Skin of body (tissue), 3 donors: ENCODE measurements at places on chromosomes 6 and 20. TPM values are rescaled to one million over a fixed set of nuclear protein-coding genes. Genes with fewer than 3 reads are reported as not detected.

The RBM24 gene
- total RNA-seq = 25.8 TPM

The FKBP1C gene
- total RNA-seq = not detected

DNA sequence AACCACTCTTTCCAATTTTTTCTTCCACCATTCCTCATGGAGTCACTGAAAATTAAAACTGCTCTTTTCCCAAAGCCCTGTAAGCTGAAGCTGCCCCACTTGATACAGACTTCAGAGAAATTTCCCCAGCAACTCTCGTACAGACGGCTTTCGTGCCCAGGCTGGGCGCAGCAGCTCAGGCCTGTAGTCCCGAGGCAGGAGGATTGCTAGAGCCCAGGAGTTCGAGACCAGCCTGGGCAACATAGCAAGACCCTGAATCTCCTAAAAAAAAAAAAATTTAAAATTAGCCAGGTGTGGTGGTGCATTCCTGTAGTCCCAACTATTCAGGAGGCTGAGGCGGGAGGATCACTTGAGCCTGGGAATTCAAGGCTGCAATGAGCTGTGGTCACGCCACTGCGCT lies 6.6 kb downstream of the PPDPF start:
- DNase-seq = no peak

DNA sequence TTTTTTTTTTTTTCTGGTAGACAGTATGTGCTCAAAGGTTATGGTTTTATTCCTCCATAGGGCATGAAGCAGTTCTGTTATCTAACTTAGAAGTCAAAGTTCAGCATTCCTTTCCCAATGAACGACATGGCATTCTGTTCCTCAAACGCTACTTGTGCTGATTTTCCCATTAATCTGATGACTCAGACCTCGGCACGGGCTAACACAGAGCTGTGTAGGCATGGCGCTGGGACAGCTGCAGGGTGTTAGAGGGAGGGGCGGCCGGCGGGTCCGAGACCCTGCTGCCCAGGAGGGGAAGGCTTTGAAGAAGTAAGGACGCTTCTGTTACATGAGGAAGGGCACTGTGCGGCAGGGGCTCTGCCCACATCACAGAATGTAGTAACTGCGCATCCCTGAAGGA lies 93.6 kb upstream of the AGPAT4 start:
- DNase-seq = no peak

- no peak for DNase-seq
These were observed 12.9 kb downstream of the PPP1R16B start for GRCh38 chr20:38818113-38819065.
